Kidney (tissue), 22 donors: ENCODE measurements at places on chromosomes 3 and 15. TPM values are rescaled to one million over a fixed set of nuclear protein-coding genes. Genes with fewer than 3 reads are reported as not detected.

- no peak overlapping the region for H3K27ac ChIP-seq
- DNase-seq = peak; percentile 26
- no peaks in the 10 kb centered on the region for H3K27me3 ChIP-seq
- H3K36me3 ChIP-seq = no peaks in the 10 kb centered on the region
Measured at GRCh38 chr3:52092271-52092660, 35.9 kb upstream of the DUSP7 start.

DNA sequence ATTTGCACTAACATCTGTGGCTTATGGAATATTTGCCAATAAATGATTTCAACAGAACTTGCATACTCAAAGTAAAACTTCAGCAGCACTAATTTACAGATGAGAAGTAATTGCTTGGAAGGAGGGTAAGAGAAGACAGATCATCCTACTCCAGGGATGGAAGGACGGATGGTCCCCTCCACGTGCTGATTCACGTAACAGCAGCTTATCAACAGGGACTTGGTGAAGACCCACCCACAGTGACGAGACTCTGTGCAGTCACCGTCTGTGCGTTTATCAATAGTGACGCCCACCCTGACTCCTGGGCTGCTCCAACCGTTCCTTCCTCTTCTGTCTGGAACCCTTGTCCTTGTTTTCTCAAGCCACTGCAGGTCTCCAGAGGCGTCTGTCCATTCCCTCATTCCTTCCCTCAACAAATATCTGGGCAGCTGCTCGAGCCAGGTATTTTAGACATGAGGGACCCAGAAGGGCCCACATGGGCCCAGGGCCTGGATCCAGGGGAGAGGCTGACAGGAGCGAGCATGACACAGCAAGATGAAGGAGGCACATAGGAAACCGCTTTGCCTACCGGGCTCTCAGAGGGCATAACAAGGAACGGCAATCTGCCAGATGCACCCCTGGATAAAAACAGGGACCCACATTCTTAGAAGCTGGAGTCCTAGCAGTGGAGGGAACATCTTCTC, 33.3 kb downstream of the PCSK6 start:
- no peak for DNase-seq
- no peaks in the 10 kb centered on the region for H3K36me3 ChIP-seq
- H3K4me3 ChIP-seq = no peak overlapping the region
- H3K4me1 ChIP-seq = peaks cover 4% of the 10 kb centered on the region
- H3K27me3 ChIP-seq = no peaks in the 10 kb centered on the region

- no peaks in the 10 kb centered on the region for H3K27me3 ChIP-seq
- no peaks in the 10 kb centered on the region for H3K4me1 ChIP-seq
- no peaks in the 10 kb centered on the region for H3K36me3 ChIP-seq
- no peak for DNase-seq
- no peak overlapping the region for H3K27ac ChIP-seq
Measured at GRCh38 chr3:151766454-151766853, 32.7 kb downstream of the AADACL2 start.

DNA sequence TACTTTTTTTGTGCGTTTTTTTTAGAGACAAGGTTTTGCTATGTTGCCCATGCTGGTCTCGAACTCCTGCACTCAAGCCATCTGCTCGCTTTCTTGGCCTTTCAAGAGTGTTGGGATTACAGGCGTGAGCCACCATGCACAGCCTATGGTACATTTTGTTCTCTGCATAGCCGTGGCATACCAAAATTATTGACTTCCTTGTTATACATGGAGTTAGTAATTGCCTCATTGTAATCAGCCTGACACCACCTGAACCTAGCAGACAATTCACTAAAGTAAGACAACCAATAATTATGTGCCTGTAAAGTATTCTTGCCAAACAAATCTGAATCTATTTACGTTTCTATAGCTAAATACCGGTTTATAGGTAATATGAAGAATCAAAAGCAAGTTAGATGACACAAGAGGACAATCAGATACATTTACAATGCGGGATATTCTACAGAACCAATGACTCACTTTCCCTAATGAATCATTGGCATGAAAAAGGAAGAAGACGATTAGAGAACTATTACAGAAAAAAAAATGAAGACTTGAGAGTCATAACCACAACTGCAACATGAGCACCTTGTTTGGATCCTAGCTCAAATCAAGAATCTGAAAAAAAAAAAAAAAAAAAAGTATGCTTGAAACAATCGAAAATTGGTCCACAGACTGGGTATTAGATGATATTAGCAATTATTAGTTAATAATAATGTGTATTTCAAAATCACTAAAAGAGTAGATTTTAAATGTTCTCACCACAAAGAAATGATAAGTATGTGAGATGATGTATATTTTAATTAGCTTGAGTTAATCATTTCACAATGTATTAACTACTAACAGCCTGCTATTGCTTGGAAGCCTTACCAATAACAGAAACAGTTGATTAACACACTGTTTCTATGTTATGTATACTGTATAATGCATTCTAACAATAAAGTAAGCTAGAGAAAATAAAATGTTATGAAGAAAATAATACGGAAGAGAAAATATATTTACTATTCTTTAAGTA, 7.1 kb downstream of the GUCA1C start:
- H3K27ac ChIP-seq = no peak overlapping the region
- no peaks in the 10 kb centered on the region for H3K4me1 ChIP-seq
- no peaks in the 10 kb centered on the region for H3K27me3 ChIP-seq
- DNase-seq = no peak
- no peak overlapping the region for H3K4me3 ChIP-seq

DNA sequence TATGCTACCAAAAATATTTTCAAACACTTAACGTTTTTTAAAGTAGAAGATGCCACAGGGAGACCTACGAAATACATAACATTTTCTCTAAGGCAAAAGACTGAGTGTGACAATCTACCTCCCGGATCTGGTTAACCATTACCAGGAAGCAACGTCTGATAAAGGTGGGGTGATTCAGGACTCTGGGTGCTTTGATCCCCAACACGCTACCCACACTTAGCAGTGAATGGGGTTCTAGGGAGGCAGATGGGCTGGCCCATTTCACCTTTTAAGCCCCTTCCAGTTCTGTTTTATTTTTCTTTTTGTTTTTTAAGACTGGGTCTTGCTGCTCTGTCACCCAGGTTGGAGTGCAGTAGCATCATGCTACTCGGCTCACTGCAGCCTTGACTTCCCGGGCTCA, 39.5 kb downstream of the EIF4E3 start:
- H3K4me3 ChIP-seq = no peak overlapping the region
- no peaks in the 10 kb centered on the region for H3K36me3 ChIP-seq
- no peaks in the 10 kb centered on the region for H3K27me3 ChIP-seq
- H3K4me1 ChIP-seq = peaks cover 9% of the 10 kb centered on the region
- no peak overlapping the region for H3K27ac ChIP-seq
- DNase-seq = no peak

DNA sequence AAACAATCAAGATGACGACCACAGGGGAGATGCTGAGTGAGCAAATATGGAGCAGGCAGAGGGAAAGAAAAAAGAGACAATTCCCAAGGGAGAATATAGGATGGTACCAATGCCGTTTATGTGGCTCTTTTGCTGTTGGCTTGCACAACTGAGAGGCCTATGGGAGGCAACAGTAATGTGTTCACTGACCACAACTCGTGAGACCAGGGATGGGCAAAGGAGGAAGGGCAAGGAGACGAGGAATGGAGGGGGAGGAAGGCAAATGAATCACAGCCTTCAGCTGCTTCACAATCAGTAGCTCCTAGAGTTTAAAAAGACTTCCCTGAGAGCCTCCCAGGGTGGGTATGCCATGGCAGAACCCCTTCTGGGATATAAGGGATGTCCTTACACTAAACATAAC, 131.5 kb downstream of the SLC9A9 start:
- H3K36me3 ChIP-seq = no peaks in the 10 kb centered on the region
- H3K27ac ChIP-seq = no peak overlapping the region
- no peak for DNase-seq
- no peak overlapping the region for H3K4me3 ChIP-seq

DNA sequence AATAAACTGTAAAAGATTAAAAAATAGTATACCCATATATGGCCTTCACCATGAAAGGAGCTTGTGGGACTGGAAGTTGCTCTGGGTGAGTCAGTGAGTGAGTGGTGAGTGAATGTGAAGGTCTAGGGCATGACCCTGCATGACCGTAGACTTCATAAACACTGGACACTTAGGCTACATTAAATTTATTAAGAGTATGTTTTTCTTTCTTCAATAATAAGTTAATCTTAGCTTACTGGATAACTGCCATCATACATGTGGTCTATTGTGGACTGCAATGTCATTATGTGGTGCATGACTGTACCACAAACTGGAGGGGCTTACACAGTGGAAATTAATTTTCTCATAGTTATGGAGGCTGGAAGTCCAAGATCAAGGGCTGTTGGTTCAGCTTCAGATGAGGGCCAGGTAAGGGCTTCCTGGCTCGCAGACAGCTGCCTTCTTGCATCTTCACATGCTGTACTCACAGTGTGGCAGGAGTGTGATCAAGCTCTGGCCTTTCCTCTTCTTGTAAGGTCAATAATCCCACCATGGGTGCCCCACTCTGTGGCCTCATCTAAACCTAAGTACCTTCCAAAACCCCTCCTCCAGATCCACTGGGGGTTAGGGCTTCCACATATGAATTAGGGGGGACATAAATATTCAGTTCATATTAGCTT, 40.8 kb upstream of the PRR23E start:
- DNase-seq = no peak
- H3K27me3 ChIP-seq = no peaks in the 10 kb centered on the region
- H3K27ac ChIP-seq = no peak overlapping the region
- H3K36me3 ChIP-seq = no peaks in the 10 kb centered on the region

- H3K4me1 ChIP-seq = peaks cover 10% of the 10 kb centered on the region
- no peak overlapping the region for H3K4me3 ChIP-seq
- H3K27me3 ChIP-seq = no peaks in the 10 kb centered on the region
- H3K36me3 ChIP-seq = no peaks in the 10 kb centered on the region
Measured at GRCh38 chr3:168060317-168060716, 35.4 kb downstream of the GOLIM4 start.

DNA sequence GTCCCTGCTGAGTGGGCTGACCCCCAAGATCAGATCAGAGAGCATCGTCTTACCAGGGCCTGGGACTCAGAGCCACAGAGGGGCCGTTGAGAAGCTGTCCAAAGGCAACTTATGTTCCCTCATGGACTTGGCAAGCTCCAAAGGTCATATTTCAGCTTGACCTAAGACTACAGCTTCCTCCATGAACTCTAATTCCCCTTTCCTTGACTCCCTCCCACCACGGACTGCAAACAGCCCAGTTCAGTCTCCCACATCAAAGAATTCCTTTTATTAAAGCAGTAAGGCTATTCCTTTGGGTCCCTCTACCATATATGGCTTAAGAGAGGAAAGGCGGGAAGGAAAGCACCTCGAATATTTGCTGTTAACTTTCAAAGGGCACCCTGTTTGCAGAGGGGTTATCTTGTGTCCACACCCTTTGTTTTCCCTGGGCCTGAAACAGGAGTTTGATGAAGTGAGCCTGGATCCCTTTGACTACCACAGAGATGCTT, 146.1 kb upstream of the THBS1 start:
- H3K4me1 ChIP-seq = peaks cover 8% of the 10 kb centered on the region
- no peaks in the 10 kb centered on the region for H3K36me3 ChIP-seq
- no peak overlapping the region for H3K27ac ChIP-seq
- H3K4me3 ChIP-seq = no peak overlapping the region
- peak; percentile 96 for DNase-seq
- no peaks in the 10 kb centered on the region for H3K27me3 ChIP-seq

GRCh38 chr3:18445401-18446148, 20.4 kb upstream of the SATB1 start:
- H3K27me3 ChIP-seq = peaks cover 13% of the 10 kb centered on the region
- no peaks in the 10 kb centered on the region for H3K36me3 ChIP-seq
- DNase-seq = no peak
- peaks cover 13% of the 10 kb centered on the region for H3K4me1 ChIP-seq

NAALADL2 gene
- 20.2 TPM for total RNA-seq

SLCO3A1 gene
- 59.4 TPM for total RNA-seq

SCAANT1 gene
- total RNA-seq = not detected
